ENCODE measurements at places on chromosomes 6 and 20. TPM values are rescaled to one million over a fixed set of nuclear protein-coding genes. Genes with fewer than 3 reads are reported as not detected.

DNA sequence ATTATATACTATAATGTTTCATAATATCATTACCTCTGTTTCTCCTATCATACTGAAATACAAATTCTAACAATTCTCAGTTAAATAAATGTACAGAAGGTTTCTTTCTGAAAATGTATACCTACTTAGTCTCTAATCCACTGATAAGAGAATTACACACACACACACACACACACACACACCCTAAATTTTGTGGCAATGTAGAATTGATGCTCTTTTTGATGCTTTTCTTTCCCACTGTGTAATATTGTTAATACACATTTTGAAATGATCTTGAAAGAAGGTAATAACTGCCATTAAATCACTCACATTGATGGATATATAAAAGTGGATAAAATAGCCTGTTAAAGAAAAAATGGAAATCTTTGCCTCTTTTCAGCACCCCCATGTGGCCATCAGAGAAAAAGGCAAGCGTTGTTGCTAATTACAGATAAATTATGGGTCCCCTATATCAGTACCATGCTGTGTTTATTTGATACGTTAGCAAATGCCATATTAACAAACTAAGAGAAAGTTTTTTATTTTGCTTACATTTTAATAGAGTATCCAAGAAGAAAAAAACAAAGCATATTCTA lies 76.6 kb upstream of the VGLL2 start:
- no peak for DNase-seq

DNA sequence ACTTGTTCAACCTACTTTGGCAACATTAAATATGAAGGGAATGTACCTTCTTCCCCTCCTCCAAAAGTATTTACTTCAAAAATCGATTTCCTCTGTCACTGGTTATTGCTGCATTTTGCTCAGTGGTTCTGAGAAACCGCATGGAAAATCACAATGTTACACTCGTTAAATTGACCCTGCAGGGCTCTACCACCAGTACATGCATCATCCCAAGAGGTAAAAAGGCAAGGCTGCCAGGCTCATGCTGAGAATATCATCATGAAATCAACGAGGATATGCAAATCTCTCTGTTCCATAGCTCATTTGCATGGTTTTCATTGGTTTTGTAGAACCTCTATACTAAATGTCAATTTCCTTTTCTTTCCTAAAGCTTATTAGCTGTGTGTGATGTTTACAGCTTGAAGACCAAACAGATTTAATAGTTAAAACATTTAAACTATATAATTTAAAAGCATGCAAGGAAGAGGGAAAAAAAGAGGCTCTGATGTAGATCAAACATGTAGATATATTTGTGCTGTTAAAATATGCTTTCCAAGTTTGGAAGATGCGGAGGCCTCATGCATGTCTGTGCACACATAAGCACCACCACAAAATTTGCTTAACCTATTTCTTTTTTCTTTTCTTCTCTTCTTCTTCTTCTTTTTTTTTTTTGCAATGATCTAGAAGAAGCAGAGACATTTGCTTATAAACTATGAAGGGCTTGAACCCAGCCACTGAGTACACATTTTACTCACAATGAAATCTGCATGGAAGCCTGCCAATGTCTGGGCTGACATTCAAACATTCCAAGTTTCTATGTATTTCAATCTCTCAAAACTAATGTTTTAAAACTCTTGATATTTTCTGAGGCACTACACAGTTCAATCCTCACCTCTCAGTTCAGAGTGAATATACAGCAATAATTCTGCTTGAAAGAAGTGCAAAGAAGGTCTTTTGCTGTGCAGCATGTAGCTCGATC lies 194.0 kb downstream of the GMPR start:
- no peak for DNase-seq

DNA sequence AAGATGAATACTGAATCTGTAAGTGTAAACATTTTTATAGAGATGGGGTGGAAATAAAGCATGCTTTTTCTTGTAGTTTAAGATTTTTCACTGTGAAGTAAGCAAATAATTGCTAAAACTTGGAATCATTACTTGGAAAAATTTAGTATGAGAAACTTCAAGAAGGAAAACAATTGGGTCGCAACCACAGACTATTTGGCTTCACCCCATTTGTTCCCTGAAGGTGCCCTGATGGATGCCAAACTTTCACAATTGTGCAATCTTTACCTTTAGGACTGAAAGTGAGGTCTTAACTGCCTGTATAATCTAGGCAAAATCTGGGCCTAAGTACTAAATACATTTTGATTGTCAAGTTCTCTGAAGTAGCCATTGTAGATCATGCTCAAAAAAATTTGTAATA lies 330.1 kb downstream of the HDGFL1 start:
- DNase-seq, result peak; percentile 26

- no peak for DNase-seq
Observed at GRCh38 chr6:74152096-74152675, 456.2 kb downstream of the CD109 start.

DNA sequence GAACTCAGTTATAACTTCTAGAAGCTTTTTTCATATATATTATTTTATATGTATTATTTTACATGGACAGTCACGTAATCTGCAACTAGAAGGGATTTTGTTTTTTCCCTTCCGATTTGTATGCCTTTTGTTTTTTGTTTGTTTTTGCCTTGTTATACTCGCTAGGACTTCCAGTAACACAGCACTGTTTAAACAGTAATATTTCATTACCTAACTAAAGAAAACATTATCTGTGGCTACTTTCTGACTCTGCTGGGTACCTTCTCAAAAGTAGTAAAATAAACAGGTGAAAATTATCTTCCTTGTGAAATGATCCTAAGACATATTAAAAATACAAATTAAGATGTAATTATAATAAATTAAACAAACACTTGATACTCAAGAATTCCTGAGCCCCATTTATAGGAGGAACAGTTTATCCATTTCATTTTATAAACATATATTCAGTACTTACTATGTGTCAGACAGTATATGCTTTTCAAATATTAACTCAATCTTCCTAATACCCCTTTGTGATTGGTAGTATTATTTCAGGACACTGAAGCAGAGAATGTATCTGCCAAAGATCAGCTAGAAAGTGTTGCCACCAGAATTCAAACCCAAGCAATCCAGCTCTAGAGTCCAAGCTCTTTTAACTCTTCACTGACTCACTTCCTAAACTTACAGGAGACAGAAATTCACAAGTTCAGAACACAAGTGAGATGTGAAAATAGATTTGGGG lies 65.3 kb downstream of the MAP3K5 start:
- no peak for DNase-seq

- DNase-seq, result no peak
Observed at GRCh38 chr20:48184229-48184628, 398.9 kb upstream of the SULF2 start.

GRCh38 chr20:40422656-40423055 lies 266.4 kb downstream of the MAFB start:
- DNase-seq, result no peak

DNA sequence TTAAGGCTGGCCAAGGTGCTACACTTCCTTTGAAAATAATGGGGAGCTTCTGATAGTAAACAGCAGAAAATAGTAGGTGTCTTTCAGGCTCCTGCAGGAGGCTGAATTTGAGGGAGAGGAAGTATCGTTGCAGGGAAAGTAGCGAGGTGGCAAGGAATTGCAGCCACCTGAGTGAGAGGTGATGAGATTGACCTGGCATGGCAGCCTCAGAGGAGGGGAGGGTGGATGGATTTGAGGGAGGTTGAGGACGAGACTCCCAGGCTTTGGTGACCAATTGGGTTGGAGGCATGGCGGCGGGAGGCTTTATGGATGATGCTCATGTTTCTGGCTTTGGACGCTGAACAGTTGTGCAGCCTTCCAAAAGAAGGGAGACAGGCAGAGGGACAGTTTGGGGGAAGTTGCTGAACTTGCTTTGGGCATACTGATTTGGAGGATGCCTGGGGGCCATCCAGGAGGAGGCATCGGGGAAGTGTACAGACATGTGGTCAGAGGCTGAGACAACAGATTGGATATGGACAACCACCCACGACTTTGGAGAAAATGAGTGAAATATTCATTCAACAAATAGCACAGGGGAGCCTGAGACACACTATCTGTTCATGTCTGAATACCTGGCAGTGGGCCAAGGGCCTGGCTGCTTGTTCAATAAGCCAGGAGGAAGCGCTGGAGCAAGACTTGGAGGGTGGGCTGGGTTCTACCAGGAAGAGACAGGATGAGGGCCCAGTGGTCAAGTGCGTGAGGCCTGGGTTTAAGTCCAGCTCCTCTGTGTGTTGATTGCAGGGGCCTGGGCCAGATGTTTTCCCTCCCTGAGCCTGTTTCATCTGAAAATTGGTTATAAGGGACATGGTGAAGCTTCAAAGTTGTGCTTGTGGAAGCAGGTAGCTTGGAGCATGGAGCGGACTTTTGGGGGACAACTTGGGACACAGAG lies 113.2 kb downstream of the CEBPB start:
- DNase-seq, result no peak

- DNase-seq, result no peak
Observed at GRCh38 chr6:85004361-85004995, 240.1 kb upstream of the TBX18 start.

GRCh38 chr6:111080698-111081097 lies 6.6 kb upstream of the SLC16A10 start:
- DNase-seq, result peak; percentile 62

Gene EIF6
- 427 TPM for polyA plus RNA-seq

Gene PLEKHG1
- 8.6 TPM for polyA plus RNA-seq

Gene PDE7B
- not detected for polyA plus RNA-seq

Gene MOG
- polyA plus RNA-seq, result not detected
